ENCODE measurements at places on chromosomes 16 and 17.
A peak's percentile ranks its signal among the peaks of the same experiment; 100 is the strongest.

DNA sequence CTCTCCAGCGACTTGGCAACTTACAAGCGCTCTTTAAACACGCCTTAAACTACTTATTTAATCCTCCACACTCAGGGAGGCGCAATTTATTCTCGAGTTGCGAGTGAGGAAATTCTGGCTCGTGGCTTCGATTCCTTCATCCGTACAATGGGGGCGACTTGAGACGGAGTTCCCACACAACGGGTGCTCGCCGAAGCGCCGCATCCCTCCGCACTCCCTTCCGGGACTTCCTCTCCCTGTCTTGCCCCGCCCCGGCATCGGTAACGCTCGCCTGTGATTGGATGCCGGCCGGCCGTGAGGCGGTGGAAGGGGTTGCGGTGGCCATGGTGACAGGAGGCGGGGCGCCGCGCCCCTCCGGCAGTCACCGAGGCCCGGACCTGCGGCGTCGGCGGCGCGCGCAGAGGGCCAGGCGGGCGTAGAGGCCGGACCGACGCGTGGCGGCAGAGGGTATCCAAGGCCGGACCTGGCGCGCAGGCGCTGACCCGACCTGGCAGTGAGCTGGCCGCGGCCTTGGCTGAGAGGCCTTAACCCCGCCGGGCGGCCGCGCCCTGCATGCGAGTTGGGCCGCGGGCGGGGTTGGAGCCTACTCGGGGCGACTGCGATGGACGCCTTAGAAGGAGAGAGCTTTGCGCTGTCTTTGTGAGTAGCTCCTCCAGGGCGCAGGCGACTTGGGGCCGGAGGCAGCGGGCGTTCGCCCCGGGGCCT, at the start of gene ARL2BP:
ARL2BP (plus strand) TSS at position 493 of the 705 bp plus-strand sequence; CDS start at position 602, 109 bp downstream.
- peak; percentile 99 for DNase-seq

DNA sequence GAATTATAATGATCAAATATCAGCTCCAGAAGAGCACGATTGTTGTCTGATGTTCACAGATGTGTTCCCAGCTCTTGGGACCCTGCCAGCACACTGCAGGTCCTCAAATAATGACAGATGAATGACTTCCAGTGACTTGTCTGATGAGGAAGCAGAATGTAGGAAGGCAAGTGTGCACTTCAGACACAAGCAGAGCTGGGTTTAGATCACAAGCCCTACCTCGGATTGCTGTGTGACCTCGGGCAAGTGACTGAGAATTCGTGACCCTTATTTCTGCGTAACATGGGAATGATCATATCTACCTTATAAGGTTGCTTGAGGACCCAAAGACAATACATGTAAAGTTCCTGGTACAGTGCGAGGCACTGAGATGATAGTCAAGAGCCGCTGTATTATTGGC, 182.2 kb downstream of the ABCC12 start:
- no peak for DNase-seq

- DNase-seq: no peak
These were observed 28.9 kb upstream of the MAP3K14 start for GRCh38 chr17:45345554-45346215.

DNA sequence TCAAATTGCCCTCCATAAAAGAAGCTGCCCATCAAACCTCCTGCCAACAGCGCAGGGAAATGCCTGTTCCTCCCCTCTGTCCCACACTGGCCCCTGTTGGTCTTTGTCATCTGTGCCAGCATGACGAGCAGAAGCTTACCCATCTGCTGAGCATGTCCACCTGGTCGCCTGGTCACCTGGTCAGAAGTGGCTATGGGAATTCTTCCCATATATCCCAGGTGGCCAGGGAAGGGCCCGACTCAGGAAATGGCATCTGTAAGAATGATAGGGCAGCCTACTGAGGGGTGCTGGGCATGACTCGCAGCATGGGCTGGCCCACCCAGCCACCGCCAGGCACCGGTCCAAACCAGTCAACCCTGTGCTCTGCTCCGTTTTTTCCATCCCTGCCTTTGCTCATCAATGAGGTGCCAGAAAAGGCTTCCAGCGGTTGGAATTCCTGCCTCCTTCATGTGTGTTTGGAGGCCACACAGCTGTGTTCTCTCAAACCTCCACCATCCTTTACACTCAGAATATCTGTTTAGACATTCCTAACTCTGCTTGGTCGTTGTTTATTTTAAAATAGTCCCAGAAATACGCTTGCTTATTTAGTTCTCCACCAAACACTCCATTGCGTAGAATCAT, 145.2 kb downstream of the CLEC16A start:
- DNase-seq: no peak

- no peak for DNase-seq
These were observed 8.1 kb downstream of the ZC3H7A start for GRCh38 chr16:11788914-11789313.

- peak; percentile 60 for DNase-seq
These were observed 123.1 kb downstream of the XYLT1 start for GRCh38 chr16:17347624-17348023.

- no peak for DNase-seq
These were observed 5.9 kb upstream of the KPNA2 start for GRCh38 chr17:68029512-68030215.

DNA sequence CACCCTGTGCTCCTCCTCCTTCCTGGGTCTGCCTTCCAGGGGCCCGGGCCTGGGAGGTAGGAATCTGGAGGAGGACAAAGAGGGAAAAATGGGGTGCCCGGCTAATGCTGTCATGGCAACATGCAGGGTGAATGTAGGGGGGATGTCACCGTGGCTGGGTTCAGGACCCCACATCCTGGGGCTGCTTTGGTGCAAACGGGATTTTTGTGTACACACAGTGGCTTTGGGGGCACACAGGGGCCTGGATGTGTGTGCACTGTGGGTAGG, 37.0 kb upstream of the CDC42EP4 start:
- DNase-seq: no peak

DNA sequence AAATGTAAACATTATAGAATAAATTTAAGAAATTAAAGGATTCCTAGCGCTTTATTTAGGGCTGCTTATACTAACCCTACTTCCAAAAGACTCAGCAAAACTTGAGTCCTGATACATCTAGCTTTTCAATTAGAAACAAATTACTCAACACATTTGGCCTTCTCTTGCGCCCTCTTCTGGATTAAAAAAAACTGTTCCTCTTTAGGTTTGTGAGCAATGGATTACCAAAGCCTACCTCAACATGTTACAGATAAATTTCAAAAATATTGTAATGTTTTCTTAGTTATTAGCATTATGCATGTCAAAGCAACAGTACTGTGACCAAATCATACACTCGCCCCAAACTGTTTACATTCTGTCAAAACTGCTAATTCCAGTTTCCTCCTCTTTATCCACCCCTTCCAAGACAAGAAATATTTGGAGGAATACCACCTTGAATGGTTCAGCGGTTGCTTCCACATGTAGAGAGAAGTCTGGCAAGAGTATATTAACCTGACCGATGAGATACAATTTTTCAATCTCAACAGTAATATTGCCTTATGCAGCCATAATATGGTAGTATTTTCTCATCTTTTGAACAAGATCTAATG, 2.7 kb downstream of the NUFIP2 start:
- DNase-seq: no peak

GRCh38 chr16:4607841-4608703, 6.6 kb downstream of the UBALD1 start:
- DNase-seq: peak; percentile 64

GRCh38 chr17:17151541-17151940, 54.6 kb downstream of the PLD6 start:
- DNase-seq: no peak

- no peak for DNase-seq
These were observed 193.4 kb upstream of the TOX3 start for GRCh38 chr16:52740333-52740732.

- peak; percentile 73 for DNase-seq
These were observed 109.1 kb downstream of the ZFHX3 start for GRCh38 chr16:72938795-72939164.

DNA sequence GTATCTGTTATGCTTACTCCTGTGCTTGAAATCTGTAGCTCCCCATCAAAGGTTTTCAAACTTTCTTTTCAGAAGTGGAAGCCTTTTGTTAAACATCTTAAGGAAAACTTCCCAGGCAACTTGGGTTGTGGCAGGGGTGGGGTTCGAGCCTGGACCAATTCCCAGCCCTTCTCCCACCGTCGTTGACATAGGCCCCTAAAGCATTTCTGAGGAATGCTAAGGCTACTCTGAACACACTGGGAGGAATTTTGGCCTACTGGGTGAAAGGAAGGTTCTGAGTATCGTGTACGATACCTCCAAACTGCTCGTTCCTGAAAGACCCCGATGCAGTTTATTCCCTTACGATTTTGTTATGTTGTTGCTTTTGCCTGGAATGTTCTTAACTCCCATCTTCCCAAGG, 56.1 kb upstream of the PMFBP1 start:
- no peak for DNase-seq

- DNase-seq: no peak
These were observed 16.7 kb upstream of the TOM1L1 start for GRCh38 chr17:54883939-54884338.

GRCh38 chr17:42135664-42136653, 13.4 kb downstream of the HSPB9 start:
- peak; percentile 86 for DNase-seq

GRCh38 chr17:62809656-62810055, 1.5 kb upstream of the MARCHF10 start:
- no peak for DNase-seq

- DNase-seq: no peak
These were observed 252.0 kb upstream of the KIF2B start for GRCh38 chr17:53570731-53571130.

- no peak for DNase-seq
These were observed 158.6 kb upstream of the ELAC2 start for GRCh38 chr17:13176436-13176835.

GRCh38 chr17:79295307-79295706, 220.7 kb downstream of the ENGASE start:
- no peak for DNase-seq

- no peak for DNase-seq
These were observed 434.4 kb downstream of the CA10 start for GRCh38 chr17:51724043-51724580.

- DNase-seq: no peak
These were observed 129.9 kb downstream of the TMEM132E start for GRCh38 chr17:34709158-34709754.

GRCh38 chr16:80573700-80574120, 32.9 kb downstream of the DYNLRB2 start:
- DNase-seq: no peak

DNA sequence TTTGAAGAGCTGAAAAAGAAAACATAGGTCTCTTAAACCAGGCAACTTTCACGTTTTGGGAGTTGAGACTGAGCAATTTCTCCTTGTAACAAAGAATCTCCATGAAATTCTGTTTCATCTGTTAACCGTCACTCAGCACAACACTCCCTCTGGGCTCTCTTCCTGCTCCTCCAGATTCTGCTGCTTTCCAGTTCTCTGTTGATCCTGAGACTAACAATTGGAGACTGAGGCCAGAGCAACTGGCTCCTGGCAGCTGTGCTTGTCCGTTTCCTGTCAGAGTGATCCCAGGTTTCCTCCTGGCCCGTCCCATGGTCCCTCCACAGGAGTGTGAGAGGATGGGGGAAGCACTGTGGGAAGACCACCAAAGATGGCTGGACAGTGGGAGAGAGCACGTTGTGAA, 32.5 kb downstream of the IST1 start:
- no peak for DNase-seq

GRCh38 chr17:50830352-50830751, 5.0 kb upstream of the WFIKKN2 start:
- no peak for DNase-seq

- peak; percentile 55 for DNase-seq
These were observed 456 bp upstream of the PRSS53 start for GRCh38 chr16:31089199-31089598.

- no peak for DNase-seq
These were observed 329.4 kb upstream of the CDH5 start for GRCh38 chr16:66036793-66037715.

GRCh38 chr17:43528988-43529814, 16.9 kb downstream of the ETV4 start:
- DNase-seq: peak; percentile 21

- no peak for DNase-seq
These were observed 7.0 kb upstream of the PPP1R27 start for GRCh38 chr17:81841866-81842265.

GRCh38 chr17:2335726-2336214, 487 bp downstream of the TSR1 start:
- DNase-seq: peak; percentile 72

DNA sequence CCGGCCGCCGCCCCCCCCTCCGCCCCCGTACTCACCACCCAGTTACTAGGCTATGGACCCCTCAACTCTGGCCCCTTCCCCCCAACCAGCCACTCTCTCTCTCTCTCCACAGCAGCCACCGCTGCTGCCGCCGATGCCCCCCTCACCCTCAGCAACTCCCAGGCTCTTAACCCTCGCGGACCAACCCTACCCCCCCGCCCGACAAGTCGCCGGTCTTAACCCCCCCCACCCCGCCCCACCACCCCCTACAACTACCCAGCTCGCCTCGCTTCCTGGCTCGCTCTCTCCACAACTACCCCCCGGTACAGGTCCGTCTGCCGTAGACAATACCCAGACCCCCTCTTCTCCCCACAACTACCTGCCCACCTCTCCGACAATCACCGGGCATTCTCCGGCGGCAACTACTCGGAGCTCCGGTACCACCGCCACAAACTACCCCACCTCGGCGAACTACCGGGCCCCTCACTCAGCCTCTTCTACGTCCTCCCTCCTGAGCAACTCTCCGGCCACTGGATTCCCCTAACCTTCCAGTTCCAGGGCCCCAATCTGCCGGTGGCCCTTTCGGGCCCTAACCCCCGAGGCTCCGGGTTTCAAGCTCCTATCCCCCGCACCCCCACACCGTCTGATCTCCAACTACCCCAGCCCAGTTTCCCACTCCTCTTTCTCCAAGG, 702 bp downstream of the PHF23 start:
- DNase-seq: no peak

DNA sequence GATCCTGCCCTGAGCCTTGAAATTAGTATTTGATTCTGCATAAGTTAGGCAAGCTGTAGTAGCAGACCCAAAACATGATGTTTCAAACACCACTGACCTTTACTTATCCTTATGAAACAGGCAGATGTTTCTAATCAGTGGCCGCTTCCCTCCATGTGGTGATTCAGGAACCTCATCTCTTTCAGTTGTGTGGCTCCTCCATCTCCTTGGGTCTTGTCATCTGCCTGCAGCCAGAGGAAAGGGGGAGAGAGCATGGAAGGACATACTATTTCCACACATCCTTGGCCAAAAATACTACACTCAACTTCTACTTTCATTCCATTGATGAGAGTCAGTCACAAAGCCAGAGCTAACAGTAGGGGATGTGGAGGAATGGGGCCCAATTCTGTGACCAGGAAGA, 41.6 kb upstream of the IRX6 start:
- no peak for DNase-seq

DNA sequence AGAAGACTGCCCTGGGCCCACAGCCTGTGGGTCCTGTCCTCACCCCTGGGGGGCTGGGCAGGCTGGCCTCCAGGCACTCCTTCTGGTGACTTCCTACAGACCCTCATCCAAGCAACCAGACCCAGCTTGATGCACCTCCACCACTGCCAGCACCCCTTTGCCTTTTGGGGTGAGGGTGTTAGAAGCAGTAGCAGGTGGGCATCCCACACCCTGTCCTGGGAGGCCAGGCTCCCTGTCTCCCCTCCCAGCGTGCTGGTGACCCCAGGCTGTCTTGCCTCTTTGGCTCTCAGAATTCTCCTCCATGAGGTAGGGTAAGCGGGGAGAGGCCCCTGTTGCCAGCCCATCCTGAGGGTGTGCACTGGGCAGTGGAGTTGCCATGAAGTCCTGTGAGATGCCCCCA, 33.4 kb downstream of the B9D1 start:
- DNase-seq: no peak
